Fibroblast of skin of left quadriceps (primary cell): ENCODE measurements at places on chromosomes 11 and 22.
A peak's percentile ranks its signal among the peaks of the same experiment; 100 is the strongest.

GRCh38 chr22:24005201-24005600 lies at the start of gene GSTT4:
Gene GSTT4 (minus strand): TSS chr22:24005453. CDS start chr22:24005356, 97 bp downstream.
- no peak for DNase-seq

GRCh38 chr22:23836692-23837495 lies 1.9 kb downstream of the DERL3 start:
- DNase-seq: no peak

GRCh38 chr22:45631841-45632238 lies 39.8 kb upstream of the ATXN10 start:
- no peak for DNase-seq

- DNase-seq: no peak
These were observed 24.8 kb upstream of the SOX10 start for GRCh38 chr22:38009000-38009806.

GRCh38 chr11:23961503-23962338 lies 535.1 kb upstream of the LUZP2 start:
- no peak for DNase-seq

- no peak for DNase-seq
These were observed 24.0 kb downstream of the CHRDL2 start for GRCh38 chr11:74707182-74707581.

DNA sequence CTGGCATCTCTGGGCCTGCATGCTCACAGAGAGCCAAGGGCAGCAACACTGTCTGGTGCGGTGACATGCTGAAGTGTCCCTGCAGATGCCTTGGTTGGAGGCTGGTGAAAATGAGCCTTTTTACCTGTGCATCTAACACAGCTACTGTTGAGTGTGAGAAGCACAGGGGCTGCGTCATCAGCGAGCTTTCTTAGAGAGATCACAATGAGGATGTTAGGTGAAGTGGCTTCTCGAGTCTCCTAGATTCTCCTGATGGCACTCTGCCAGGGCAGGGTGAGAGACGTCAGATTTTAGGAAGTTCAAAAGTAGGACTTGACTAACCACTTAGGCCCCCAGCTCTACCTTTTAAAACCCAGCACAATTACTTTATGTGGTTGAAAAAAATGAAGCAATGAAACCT lies 3.6 kb upstream of the SLC15A3 start:
- DNase-seq: no peak

DNA sequence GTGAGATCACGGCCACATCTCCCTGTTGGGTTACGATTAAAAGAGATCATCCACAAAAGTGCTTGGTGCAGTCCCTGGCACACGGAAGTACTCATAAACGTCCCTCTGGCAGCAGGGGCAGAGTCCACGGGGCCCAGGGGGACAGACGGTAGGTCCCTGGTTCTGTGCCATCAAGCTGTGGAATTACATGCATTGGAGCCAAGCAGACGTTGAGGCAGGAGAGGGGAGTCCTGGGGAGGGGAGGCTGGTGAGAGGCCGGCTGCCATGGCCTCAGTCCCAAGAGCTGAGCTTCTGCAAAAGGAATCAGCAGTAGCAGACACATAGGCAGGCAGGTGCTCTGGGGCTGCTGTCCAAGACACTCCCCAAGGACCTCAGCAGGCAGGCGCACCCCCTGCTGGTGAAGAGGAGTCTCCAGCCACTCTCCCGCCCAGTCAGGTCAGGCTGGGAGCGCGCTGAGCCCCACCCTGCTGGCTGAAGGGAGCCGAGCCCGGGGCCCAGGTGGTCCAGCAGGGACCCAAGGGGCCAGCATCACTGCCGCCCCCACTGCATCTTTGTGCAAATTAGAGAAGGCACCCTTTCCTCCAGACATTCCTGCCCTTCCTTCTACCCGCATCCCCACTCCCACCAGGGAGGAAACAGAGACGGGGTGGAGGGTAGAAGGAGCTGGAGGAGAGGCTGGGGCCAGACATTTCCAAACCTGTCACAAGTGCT lies 7.6 kb upstream of the KCTD17 start:
- DNase-seq: no peak

- no peak for DNase-seq
These were observed 114.7 kb downstream of the RBFOX2 start for GRCh38 chr22:35913925-35914324.

GRCh38 chr22:32887324-32887980 lies 85.9 kb downstream of the TIMP3 start:
- DNase-seq: no peak

- no peak for DNase-seq
These were observed 130.9 kb upstream of the SEZ6L start for GRCh38 chr22:26038365-26038764.

DNA sequence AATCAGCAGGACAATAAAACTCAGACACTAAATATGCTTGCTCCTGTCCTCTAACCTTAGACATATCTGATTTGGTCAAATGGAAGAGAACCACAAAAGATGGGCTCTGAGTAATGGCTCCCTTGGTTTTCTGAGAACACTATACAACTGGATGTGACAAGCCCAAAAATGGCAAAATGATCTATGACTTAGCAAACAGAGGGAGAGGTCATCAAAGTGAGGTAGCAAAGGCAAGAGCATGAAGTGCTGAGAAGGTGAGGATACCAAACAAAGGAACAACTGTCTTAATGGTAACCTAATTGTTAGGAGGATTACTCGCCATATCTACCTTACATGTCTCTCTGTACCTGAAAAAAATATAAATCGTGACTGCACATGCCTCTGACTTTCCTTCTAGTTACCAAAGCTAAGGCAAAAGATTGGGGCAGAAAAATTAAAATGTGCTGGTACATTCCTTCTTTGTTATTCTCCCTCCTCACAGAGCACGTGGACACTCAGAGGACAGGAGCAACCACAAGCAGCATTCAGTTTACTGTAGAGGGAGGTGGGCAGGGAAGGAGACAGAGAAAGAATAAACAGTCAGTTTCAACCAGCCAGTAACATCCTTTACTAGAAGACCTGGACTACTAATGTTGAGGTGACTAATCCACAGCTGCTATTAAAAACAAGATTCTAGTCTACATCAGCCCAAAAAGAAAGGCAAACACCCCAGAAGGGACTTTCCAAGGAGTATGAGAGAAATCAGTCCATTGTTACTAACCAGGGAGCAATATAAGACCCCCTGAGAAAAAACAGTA lies 88.8 kb downstream of the AMBRA1 start:
- no peak for DNase-seq

DNA sequence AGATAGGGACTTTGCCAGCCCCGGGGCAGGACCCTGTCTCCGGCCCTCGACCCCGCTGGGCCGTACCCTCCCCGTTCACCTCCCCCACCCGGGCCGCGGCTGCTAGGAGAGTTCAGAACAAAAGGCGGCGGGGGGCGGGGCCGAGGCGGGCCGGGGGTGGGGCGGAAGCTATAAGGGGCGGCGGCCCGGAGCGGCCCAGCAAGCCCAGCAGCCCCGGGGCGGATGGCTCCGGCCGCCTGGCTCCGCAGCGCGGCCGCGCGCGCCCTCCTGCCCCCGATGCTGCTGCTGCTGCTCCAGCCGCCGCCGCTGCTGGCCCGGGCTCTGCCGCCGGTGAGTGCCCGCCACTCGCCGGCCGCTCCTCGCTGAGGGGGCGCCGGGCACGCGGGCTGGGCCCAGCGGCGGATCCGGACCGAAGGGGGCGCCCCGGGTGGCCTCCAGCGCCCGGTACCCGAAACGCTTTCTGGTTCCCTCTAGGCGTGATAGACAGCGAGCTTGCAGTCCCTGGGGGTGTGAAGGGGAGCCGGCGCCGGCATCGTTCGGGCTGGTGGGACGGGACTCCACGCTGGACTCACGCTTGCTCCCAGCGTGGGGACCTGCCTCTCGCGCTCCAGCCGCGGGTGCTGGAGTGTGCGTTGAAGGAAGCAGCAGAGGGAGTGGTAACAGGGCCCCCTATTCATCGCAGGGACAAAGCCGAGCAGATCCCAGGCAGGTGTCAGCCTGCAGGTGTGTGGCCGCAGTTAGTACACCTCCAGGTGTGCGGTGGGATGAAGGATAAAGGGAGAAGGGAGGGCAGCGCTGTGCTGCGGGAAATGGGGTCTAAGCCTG lies at the start of gene MMP11:
MMP11 (plus strand) TSS at position 201 of the 825 bp plus-strand sequence; CDS start at position 223, 22 bp downstream.
- no peak for DNase-seq

DNA sequence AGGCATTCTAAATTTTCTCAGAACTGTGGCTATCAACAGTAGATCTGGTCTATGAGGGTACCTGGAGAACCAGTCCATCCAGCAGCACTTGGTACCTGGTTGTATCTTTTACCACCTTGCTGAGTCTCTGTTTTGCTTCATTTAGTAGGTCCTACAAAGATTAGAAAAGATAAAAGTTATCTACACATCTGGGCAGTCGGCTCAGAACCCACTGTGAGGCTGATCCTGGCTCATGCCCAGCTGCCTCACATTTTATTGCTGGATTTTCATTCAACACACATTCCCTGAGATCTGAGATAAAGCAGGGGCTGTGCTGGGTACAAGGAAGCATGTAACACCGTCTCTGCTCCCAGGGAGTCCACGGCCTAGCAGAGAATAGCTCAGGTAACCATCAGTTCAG lies 27.5 kb downstream of the ATP6V1E1 start:
- DNase-seq: no peak

DNA sequence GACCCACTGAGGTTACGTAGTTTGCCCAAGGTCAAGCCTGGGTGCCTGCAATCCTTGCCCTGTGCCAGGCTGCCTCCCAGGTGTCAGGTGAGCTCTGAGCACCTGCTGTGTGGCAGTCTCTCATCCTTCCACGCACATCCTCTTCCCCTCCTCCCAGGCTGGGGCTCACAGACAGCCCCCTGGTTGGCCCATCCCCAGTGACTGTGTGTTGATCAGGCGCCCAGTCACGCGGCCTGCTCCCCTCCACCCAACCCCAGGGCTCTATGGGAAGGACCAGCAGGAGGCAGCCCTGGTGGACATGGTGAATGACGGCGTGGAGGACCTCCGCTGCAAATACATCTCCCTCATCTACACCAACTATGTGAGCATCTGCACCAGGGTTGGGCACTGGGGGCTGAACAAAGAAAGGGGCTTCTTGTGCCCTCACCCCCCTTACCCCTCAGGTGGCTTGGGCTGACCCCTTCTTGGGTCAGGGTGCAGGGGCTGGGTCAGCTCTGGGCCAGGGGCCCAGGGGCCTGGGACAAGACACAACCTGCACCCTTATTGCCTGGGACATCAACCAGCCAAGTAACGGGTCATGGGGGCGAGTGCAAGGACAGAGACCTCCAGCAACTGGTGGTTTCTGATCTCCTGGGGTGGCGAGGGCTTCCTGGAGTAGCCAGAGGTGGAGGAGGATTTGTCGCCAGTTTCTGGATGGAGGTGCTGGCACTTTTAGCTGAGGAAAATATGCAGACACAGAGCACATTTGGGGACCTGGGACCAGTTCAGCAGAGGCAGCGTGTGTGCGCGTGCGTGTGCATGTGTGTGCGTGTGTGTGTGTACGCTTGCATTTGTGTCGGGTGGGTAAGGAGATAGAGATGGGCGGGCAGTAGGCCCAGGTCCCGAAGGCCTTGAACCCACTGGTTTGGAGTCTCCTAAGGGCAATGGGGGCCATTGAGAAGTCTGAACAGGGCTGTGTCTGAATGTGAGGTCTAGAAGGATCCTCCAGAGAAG lies 1.6 kb downstream of the GSTP1 start:
- no peak for DNase-seq

GRCh38 chr11:75035256-75035655 lies 46.5 kb downstream of the NEU3 start:
- DNase-seq: no peak

DNA sequence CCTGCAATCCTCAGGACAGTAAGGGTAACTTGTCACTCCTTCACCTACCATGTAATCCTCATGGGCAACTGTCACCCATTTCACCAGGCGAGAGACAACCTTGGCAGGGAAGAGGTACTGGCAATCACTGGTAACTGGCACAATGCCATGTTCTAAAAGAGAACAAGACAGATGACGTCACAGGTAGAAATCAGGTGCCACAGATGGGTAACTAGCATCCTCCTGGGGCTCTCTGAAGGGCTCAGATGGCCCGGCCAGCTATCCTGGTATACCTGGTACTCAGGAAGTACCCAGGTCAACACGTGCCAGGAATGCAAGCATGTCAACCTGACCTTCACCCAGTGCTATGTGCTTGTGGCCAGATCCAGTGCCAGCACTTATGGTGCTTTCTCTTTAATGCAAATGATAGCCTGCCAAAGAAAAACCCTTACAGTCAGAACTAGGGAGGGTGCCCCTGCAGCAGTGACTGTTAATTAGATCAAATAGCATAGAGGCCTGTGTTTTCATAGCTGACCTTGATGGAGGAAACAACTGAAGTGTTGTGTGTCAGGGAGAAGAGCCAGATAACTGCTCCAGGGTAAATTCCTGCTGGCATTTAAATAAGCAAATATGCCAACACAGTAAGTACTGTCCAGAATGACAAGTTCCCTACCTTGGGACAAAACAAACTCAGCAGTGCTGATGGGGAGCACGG lies 36.2 kb downstream of the THOC5 start:
- DNase-seq: no peak

GRCh38 chr11:96333191-96333719 lies 9.7 kb downstream of the MAML2 start:
- DNase-seq: peak; percentile 84
